Activated naive CD8-positive, alpha-beta T cell treated with anti-CD3 and anti-CD28 coated beads for 36 hours (primary cell): ENCODE measurements at places on chromosomes 7 and 10. TPM values are rescaled to one million over a fixed set of nuclear protein-coding genes. Genes with fewer than 3 reads are reported as not detected.

The PON1 gene
- not detected for total RNA-seq

DNA sequence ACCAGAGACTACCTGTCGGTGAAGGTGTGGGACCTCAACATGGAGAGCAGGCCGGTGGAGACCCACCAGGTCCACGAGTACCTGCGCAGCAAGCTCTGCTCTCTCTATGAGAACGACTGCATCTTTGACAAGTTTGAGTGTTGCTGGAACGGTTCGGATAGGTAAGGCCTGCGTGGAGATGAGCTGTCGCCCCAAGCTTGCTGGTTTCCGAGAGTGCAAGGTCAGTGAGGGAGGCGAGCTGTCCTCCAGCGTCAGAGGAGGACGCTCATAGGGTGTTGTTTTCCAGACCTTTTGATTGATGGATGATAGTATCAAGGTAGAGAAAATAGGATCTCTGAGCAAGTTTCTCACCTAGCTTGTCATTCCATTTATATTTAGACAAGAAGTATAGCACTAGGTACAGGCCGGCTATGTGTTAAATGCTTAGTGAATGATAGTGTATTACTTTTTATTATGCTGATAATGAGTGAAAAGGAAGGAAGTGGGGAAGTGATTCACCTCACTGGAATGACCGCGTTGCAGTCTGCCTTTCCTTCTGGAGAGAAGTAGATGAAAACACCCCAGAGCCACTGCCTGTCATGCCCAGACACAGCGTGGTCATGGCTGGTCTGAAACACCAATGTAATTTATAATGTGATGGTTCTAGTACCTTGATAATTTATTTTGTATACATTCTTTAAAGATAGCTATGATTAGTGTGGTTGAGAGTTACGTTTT lies 33.9 kb downstream of the BNIP3 start:
- no peak for DNase-seq

- no peak for DNase-seq
Measured at GRCh38 chr7:149595078-149595477, 97.5 kb upstream of the ZNF746 start.

GRCh38 chr10:91378061-91378460 lies 32.1 kb upstream of the HECTD2 start:
- no peak for DNase-seq

DNA sequence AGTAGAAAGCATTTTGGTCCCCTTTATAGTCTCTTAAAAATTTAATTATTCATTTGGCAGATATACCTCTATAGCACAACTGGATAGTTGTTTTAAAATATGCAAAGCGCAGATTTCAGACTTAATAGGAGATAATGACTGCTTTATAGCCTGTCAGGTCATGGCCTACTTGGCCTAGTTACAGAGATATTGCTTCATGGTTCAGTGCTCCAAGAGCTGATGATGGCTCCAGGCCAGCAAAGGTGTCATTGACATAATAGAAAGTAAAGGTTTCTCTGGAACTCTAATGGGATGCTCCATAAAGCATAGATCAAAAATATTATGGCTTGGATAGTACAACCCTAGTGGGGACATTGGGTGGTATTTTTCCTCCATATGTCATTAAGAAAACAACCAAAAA lies 285.7 kb downstream of the NXPH1 start:
- no peak for DNase-seq

The GNG11 gene
- total RNA-seq: not detected

The PRKAR1B gene
- 38.1 TPM for total RNA-seq

DNA sequence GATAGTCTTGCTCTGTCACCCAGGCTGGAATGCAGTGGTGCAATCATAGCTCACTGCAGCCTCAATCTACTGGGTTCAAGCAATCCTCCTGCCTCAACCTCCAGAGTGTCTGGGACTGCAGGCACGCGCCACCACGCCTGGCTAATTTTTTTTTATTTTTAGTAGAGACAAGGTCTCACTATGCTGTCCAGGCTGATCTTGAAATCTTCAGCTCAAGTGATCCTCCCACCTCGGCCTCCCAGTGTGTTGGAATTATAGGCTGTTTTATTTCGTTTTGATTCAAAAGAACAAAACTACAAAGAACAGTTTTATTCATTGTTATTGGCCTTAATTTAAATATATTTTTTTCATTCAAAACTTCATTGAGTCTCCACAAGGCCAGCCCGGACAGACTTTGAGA lies 109.8 kb upstream of the NFE2L3 start:
- no peak for DNase-seq

DNA sequence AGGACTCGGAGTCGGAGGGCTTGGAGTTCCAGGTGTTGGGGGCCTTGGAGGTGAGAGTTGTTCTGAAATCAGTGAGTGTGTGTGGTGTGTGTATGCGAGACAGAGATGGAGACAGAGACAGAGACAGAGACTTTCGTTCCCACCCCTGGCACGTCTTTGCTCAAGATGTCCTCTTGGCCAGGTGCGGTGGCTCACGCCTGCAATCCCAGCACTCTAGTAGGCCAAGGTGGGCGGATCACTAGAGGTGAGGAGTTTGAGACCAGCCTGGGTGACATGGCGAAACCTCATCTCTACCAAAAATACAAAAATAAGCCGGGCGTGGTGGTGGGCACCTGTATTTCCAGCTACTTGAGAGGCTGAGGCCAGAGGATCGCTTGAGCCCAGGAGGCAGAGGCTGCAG lies 20.0 kb upstream of the LIMK1 start:
- DNase-seq: no peak

The JCAD gene
- total RNA-seq: 0.02 TPM

The ACBD7 gene
- 1.8 TPM for total RNA-seq
